ENCODE measurements at places on chromosomes 6 and 20.

DNA sequence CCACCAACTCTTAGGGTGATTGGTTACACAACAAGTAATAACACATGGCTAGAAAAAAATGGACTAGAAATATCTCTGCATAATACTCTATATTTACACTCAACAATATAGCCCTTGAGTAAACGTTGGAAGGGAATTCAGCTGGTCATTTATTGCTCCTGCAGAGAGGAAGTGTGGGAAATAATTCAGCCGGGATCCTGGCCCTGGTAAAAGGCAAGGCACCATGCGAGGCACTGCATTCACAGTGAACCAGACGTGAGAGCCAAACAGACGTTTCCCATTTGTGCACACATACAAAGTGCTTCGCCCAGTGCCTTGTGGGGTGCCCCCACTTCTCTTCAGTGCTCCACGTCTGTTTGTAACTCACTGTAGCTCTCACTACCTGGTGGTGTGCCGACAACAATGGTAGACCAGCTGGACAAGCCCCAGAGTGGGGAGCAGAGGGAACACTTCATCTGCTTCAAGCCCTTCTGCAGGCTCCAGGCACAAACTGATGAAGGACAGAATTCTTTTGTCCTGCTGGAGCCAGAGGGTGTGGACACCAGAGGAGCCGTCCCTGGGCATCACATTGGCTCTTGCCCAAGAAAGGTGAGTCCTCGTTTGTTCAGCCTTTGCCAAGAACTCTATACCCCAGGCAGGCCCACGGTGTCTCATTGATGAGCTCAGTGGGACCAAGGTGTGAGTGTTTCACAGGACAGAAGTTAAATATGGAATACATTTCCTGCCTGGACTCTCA is 18.8 kb downstream of the SYNDIG1 start:
- DNase-seq = no peak

- DNase-seq = no peak
Observed at GRCh38 chr6:135703007-135703406, 148.5 kb upstream of the PDE7B start.

DNA sequence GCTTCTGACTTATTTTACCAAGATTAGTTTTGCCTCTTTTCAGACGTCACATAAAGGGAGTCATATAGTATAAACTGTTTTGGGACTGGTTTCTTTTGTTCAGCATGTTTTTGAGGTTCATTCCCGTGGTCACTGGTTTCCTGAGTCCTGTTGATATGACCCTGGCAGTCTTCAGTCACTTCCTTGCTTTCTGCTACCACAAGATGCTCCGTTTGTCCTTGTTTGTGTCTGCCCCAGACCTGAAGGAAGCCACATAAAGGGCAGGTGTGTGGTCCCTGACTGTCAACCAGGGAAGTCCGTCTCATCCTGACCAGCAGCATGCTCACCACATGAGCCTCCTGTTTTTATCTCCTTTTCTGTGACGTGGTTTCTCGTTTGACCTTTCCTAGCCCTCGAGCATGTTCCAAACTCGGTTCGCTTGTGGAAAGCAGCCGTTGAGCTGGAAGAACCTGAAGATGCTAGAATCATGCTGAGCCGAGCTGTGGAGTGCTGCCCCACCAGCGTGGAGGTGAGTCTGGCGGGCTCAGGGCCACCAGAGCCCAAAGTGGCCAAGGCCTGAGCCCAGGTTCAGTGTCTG is 26.1 kb upstream of the C20orf204 start:
- no peak for DNase-seq

DNA sequence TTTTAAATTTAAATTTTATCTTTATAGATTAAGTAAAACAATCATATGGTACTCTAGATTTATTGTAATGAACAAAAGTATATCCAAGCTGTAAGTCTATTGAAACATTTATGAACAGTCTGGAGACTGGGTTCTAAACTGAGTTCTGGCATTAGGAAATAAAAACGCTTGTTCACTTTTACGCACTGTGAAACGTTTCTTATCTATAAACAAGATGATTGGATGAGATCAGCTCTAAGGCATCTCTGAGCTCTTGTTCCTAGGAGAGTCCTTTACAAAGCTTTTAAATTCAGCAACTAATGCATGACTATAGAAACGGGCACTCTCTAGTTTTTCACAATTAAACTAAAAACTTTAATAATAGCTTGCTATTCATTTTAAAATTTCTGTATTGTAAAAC is 6.8 kb downstream of the HUS1B start:
- DNase-seq = no peak

DNA sequence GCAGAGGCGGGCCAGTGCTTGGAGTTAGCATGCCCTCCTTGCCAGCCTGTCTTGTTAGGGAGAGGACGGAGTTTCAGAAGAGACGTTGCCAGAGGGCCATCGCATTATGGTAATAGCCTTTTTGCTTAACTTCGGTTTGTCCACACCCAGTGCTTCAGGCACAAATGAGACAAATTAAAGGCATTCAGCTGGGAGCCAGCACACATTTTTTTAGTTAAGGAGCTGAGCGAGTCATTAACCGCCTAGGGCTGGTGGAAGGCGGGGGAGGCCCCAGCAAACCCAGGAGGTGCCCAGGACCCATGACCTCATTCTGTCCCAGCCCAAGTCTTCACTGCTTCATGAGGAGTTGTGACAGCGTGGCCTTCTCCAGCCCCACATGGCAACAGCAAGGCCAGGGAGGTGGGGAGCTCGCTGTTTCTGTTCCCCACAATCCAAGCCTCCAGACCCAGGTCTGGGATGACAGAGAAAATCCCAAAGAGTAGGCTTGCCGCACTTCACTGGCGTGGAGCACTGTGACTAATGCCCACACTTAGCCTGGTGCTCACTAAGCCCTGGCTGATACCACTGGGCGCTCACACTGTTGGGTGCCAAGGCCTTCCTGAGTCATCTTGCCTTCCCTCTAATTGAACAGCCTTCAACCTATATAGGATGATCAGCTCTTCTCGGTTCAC is 237.1 kb downstream of the ANKRD60 start:
- peak; percentile 67 for DNase-seq

DNA sequence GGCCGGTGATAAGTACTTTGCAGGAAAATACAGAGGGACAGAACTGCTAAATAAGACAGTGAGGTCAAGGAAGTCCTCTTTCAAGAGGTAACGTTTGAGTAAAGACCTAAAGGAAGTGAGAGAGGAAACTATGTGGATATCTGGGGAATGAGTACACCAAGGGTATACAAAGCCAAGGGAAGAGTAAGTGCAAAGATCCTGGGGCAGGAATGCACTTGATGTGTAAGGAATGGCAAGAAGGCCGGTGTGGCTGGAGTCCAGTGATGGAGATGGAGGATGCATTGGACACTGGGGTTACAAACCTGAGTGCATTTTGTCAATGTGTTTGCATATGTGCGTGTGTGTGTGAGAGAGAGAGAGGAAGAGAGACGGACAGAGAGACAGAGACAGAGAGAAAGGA is 32.1 kb upstream of the TGM2 start:
- no peak for DNase-seq
